Activated CD4-positive, alpha-beta T cell treated with anti-CD3 and anti-CD28 coated beads, Interleukin-2, amount 50 U/mL, for 4 hours (primary cell): ENCODE measurements at places on chromosomes 7 and 10.

DNA sequence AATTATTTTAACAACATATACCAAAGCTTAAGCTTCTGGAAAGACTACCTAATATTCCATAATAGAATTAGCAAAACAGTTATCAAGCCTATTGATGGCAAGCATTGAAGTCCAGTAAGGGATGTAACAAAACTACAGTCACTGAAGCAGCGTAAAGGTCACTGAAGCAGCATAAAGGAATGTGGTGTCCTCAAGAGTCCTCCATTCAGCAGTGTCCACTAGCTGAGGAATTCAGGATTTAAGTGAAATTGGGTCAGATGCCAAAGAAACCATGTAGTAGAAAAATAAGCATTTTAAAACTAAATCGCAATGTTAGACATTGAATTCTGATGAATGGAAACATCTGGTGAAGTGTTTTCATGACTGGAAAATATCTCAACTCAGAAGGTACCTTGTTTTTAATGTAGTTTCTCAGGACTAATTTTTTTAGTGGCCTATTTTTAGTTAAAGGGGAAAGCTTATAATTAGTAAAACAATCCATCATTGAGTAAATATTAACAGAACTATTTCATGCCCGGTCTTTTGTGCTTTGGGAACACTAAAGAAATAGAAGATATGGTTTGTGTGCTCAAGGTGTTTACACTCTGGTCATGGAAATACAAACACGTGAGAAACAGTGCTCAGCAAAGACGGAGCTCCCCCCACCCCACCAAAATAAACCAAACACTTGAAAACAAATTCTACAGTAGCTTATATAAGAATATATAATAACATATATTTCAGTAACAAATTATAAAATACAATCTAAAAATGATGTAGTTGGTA lies 121.4 kb downstream of the CDK14 start:
- DNase-seq, result no peak

DNA sequence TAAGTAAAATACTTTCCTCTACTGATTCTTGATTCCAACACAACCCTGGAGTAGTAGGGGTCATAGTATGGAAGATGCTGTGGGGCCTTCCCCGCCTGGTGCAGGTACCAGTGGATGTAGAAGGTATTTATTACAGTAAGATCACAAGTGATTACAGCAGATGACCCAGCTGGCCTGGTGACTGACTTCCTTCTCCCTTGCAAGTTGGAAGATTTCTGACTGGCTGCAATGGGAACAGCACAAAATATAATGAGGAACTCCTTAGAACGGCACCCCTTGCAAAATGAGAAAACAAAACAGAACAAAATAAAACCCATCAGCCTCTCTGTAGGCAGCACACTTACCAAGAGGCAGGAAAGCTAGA lies 61.7 kb upstream of the TARP start:
- DNase-seq, result no peak

DNA sequence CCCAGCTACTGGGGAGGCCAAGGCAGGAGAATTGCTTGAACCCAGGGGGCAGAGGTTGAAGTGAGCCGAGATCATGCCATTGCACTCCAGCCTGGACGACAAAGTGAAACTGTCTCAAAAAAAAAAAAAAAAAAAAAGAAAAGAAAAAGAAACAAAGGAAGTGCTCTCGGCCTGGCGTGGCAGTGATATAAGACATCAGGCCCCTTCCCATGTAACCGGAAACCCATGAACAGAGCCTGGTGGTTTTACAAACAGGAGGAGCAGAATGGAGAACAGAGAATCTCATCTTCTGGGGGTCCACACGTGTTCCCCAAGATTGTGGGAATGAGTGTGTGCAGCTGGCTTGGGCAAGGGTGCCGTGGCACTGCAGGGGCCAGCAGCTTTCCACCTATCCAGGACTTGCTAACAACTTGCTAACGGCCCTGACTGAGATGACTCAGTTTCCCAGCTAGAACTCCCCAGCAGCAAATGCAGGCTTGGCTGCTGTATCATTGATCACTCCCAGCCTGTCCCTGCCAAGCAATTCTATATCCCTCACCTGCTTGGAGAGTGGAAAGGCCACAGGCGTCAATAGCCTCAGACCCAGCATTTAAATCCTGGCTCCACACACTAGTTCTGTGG lies 103.0 kb downstream of the COL26A1 start:
- DNase-seq, result no peak

DNA sequence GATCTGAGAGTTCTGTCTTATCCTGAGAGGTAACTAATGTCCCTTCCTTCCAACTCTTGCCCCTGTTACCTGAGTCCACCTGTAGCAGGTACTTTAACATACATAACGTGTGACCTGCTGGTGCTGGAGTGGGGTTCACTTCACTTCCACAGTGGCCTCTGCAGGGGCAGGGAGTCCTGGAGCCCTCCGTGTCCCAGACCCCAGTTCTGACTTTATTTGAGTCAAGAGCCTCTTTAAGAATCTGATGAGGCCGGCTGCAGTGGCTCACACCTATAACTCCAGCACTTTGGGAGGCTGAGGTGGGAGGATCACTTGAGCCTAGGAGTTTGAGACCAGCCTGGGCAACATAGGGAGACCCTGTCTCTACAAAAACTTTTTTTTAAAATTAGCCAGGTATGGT lies 117.0 kb upstream of the RET start:
- DNase-seq, result no peak

GRCh38 chr7:71325151-71325550 lies 193.2 kb downstream of the GALNT17 start:
- no peak for DNase-seq

DNA sequence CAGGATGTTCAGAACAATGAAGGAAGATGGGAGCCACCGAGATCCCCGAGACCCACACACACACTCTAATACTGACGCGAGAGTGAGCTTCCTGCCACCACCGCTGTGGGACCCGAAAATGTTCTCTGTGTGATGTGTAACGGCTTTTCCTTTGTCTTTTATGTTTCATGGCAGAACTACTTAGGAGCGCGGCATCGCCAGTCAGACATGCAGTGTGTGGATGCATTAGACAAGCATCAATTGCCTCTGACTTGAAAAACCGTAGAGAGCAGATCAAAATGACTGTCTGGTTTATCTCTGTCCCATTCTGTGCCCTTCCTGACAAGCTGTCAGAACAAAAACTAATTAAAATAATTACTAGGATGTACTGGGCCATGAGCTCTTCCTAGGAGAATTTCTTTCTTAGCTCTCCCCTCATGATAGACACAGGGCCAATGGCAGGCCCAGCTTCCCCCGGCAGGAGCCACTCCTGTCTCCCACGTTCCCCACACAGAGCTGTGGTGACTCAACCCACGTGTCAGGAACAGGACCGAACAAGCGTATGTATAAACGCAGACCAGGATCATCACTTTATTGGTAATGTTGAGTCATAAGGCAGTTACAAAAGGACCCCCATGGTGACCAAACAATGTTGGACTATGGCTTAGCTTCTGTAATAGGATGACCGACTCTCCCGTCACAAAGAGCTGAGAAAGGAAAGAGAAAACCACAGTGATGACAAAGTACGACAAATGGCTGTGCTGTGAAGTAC lies 705.0 kb downstream of the PARD3 start:
- DNase-seq, result no peak

GRCh38 chr10:3065622-3066021 lies 1.7 kb upstream of the PFKP start:
- DNase-seq, result no peak
